ENCODE measurements at places on chromosomes 2 and 18.

- no peak for DNase-seq
Observed at GRCh38 chr2:3692375-3692774, 11.0 kb upstream of the DCDC2C start.

- no peak for DNase-seq
Observed at GRCh38 chr2:198757069-198757468, 700.7 kb downstream of the SATB2 start.

GRCh38 chr2:207432453-207432852 is 97.3 kb upstream of the CREB1 start:
- DNase-seq, result no peak

GRCh38 chr2:106353676-106354075 is 114.5 kb downstream of the RGPD3 start:
- no peak for DNase-seq

- no peak for DNase-seq
Observed at GRCh38 chr18:43847164-43848091, 570.1 kb upstream of the SYT4 start.

DNA sequence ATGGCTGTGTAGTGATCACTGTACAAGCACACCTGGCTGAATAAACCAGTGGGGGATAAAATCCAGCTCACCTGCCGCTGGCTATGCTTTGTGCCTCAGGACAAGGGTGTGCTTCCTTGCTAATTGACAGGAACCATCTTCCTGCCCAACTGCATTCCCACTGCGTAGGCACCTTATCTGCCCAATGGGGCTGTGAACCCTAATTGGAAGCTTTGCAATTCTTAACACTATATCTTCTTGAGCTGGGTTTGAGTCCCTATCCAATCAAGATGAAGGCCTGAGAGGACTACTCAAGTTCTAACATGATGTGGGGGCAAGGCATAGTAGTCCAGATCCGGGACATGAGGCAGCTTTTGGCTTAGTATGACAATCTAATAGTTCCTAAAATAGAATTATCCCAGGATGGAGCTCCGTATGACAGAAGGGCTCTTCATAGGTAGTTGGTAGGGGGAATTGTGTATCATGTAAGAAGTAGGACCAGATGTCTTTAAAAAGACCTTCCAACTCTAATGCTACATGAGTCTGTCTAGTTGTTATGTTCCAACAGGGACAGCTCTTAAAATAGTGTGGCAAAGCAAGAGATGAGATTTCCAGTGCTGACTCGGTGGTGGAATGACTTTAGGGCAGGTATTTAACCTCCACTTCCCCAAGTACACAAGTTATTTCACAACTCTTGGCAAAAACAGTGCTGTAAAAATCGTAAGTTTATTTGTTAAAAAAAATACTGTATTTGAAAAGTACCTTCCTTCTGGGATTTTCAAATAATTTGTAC is 2.3 kb upstream of the TMEM150A start:
- DNase-seq, result no peak
